ENCODE measurements at places on chromosomes 6 and 20.
A peak's percentile ranks its signal among the peaks of the same experiment; 100 is the strongest.

DNA sequence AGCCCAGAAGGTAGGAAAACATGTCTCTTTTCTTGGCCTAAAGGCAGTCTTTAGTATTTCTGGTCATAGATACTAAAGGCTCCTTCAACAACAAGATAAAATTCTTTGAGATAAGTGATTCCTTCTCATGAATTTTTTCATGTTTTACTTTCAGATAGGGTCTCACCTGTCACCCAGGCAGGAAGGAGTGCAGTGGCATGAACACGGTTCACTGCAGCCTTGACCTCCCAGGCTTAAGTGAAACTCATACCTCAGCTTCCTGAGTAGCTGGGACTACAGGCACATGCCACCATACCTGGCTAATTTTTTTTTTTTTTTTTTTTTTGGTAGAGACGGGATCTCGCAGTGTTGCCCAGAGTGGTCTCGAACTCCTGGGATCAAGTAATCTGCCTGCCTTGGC is 9.1 kb downstream of the PNLDC1 start:
- no peak for DNase-seq

GRCh38 chr6:44237021-44237812 is 9.7 kb upstream of the HSP90AB1 start:
- DNase-seq: peak; percentile 74

DNA sequence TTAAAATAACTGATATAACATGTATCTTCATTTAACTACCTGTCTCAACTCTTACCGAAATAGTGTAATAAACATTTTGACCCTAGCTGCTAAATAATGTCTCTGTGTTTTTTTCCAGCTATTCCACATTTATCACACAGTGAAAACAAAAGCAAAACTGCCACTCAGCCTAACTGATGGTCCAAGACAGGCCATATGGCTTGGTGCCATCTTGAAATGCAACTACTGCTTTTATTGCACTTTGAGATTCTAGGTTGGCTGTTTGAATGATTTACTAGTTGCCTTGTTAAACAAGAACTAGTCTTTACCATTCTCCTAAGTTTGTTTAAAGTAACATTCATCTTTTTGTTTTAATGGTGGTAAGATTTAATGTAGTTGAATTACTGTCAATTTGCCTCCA is 739.8 kb downstream of the TFAP2A start:
- DNase-seq: no peak

DNA sequence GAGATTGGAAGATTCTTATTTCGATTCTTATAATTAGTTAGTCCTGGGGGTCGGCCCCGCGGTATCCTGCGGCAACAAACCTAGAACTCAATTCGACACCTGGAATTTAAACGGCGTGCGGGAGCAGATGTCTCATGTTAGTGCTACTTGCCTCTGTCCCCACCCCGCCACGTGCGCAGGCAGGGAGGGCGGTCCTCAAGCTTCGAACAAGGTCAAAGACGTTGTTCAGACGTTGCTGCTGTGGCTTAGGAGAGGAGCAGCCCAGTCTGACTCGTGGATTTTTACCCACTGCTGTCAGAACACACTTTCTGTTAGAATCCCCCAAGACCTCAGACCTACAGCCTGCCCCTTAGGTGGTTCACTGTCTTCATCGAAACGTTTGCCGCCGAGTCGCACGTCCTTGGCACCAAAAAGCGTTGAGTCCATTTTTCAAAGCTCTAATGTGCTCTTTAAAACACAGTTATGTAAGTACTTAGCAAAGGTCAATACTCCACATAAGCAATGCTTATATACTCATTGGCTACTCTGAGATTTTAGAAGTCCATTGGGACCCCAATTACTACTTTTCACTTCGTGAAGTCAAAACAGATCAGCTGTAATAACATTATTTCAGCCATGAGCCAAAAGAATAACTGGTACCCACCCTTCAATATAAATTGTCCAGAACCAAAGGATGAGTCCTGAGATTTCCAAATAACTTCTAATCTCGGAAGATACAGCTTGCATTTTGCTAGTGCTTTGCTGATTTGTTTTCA is 2.7 kb upstream of the C6orf62 start:
- peak; percentile 64 for DNase-seq

- peak; percentile 32 for DNase-seq
These were observed 30.5 kb downstream of the CDKAL1 start for GRCh38 chr6:20564777-20565176.

DNA sequence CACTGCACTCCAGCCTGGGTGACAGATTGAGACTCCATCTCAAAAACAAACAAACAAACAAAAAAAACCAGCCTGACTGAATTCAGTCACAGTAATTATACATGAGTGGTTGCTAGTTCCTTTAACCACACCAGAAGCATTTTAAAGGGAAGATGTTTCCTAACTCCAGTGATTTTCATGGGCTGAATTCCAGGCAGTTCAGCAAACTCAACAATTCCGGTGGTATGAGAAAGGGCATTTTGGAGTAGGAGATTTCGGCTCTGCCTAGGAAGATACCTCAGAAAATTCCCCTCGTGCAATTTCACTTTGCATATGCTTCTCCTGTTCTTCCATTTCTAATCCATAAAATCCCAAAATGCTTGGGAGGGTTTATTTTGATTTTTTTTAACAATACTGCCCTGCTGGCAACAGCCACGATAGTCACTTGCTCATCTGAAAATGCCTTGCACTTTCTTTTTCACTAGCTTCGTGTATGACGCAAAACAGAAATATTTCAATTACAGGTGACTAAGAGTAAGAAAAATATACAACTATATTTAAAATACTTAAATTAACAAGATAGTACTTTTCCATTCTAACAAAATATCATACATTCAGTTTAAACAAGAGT is 48.3 kb upstream of the IPCEF1 start:
- DNase-seq: no peak

GRCh38 chr6:30568245-30568644 is 3.0 kb upstream of the ABCF1 start:
- DNase-seq: no peak

DNA sequence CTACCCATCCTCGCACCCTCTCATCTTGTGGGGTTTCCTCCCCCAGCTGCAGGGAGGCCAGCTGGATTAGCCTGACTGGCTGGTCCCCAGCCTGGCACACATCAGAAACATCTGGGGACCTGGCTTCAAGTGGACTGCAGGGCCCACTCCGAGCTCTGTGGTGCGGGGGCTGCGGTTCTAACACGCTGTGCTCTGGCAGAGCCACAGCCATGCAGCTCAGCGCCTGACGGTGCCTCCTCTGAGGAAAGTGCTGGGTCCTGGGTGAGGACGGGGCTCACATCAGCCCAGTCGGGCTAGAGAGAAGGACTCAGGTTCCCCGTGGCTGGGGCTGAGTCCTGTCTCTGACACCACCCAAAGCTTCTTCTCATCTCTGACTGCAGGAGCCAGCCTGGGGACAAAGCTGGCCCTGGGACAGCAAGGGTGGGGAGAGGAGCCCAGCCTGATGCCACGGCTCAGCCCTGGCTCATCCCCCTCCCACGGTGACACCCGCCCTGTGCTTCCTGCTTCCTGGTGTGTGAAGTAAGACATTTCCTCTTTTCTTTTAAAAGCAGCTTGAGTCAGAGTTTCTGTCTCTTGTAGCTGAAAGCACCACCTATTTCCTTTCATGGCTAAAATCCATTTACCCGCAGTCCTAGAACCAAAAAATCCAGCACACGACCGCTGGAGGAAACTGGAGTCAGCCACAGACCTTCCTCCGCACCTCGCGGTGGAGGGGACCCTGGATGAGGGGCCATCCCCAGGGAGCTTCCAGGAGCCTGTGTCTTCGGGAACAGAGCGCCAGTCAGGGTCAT is 127.4 kb upstream of the AFDN start:
- DNase-seq: peak; percentile 63

DNA sequence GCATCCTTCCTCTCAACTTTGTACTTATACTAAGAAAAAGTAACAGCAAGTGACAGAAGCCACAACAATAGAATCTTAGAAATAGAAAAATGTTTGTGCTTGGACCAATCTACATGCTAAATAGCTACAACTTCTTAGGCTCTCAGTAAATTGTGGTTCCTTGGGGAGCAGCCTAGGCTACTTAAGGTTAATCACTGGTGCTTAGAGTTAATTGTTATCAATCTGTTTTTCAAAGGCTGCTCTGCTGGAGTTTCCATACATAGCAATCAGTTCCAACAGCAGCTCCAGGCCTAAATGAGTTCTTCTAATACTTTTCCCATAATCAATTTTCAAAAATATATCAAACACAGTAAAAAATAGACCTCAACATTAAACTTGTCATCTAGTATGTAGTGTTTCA is 571.4 kb downstream of the EPHA7 start:
- DNase-seq: no peak

DNA sequence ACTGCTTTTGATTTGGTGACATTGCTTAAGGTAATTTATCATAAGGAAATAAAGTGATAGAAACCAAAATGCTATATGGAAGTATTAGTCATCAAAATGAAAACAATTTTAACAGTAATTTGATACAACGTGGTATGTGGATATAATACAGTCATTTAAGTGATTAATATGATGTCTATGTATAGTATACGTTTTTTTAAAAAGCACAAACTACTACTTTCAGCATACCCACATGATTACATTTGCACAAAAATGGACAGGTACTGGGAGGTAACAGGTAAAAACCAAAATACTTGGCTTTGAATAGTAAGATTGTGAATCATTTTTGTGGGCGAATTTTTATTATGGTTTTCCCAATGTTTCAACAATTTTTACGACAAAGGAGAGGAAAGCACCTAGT is 97.6 kb downstream of the OGFRL1 start:
- no peak for DNase-seq

- DNase-seq: peak; percentile 59
These were observed 26.1 kb downstream of the MANBAL start for GRCh38 chr20:37315452-37316110.

Data from GM13976 (cell line).